Brain (organoid and tissue), 16 donors: ENCODE measurements at places on chromosomes 4 and X. TPM values are rescaled to one million over a fixed set of nuclear protein-coding genes. Genes with fewer than 3 reads are reported as not detected.

The C1QTNF7 gene
- 0.22 TPM for polyA plus RNA-seq

The CCDC120 gene
- 6.9 TPM for polyA plus RNA-seq

The VSIG4 gene
- polyA plus RNA-seq, result 10.5 TPM

The NHSL2 gene
- polyA plus RNA-seq, result 1.1 TPM

The BEND2 gene
- not detected for polyA plus RNA-seq

The NLGN4X gene
- polyA plus RNA-seq, result 17.4 TPM

The MND1 gene
- 3.0 TPM for polyA plus RNA-seq

The NPY5R gene
- polyA plus RNA-seq, result not detected

The HSD17B11 gene
- polyA plus RNA-seq, result 39.5 TPM

The LUZP4 gene
- not detected for polyA plus RNA-seq

The NDUFB11 gene
- 257 TPM for polyA plus RNA-seq

The PARM1 gene
- polyA plus RNA-seq, result 11.2 TPM

The TCEAL5 gene
- 38.4 TPM for polyA plus RNA-seq

The TKTL1 gene
- 0.41 TPM for polyA plus RNA-seq

The TRIM61 gene
- polyA plus RNA-seq, result not detected

The ZAR1 gene
- 0.44 TPM for polyA plus RNA-seq

The UTP3 gene
- 6.9 TPM for polyA plus RNA-seq

The IQSEC2 gene
- polyA plus RNA-seq, result 17.8 TPM

The HEPH gene
- polyA plus RNA-seq, result 8.1 TPM

The TMEM47 gene
- 4.6 TPM for polyA plus RNA-seq

The IL2RG gene
- polyA plus RNA-seq, result 1.6 TPM

The CDX4 gene
- not detected for polyA plus RNA-seq
